ENCODE measurements at places on chromosomes 6 and 20.

GRCh38 chr20:432677-433299 lies 24.7 kb downstream of the RBCK1 start:
- no peak for DNase-seq

- DNase-seq, result no peak
Observed at GRCh38 chr6:126716032-126716431, 376.1 kb downstream of the CENPW start.

- DNase-seq, result no peak
Observed at GRCh38 chr6:136945711-136946121, 23.6 kb downstream of the SLC35D3 start.

- no peak for DNase-seq
Observed at GRCh38 chr20:61052195-61052750, 199.8 kb upstream of the CDH4 start.

DNA sequence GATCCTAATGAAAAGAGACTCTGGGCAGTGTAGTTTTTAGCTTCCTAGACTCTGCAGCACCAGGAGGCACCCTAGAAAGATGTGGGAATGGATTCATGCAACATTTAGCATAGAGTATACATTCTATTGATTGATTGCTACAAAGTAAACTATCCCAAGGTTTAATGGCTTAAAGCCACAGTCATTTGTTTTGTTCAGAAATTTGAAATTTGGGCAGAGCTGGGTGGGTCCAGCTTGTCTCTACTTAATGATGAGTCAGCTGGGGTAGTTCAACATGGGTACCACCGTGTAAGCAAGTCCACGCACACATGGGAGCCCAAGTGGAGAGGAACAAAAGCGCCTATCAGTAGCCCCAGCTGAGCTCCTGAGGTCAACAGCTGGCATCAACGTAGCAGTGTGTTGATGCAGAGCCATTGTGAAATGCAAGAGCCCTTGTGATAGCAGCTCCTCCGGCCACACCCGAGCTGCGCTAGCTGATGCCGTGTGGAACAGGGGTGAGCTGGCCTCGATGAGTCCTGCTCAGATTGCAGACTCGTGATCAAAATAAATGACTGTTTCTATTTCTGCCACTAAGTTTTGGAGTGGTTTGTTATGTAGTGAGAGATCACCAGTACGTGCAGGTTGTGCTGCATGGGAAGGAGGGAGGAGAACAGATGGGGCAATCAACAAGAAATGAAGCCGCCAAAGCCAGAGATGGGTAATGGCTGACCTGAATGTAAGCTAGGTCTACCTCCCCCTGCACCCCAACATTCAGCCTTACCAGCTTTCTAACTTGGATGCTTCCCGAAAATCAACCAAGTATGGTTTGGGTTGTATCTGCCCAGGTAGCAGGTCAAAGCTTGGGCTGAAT lies 45.7 kb upstream of the TRAF3IP2 start:
- no peak for DNase-seq

GRCh38 chr6:35678021-35678654 lies 10.6 kb downstream of the FKBP5 start:
- DNase-seq, result no peak

GRCh38 chr20:61733891-61734732 lies 331.6 kb downstream of the TAF4 start:
- DNase-seq, result no peak

DNA sequence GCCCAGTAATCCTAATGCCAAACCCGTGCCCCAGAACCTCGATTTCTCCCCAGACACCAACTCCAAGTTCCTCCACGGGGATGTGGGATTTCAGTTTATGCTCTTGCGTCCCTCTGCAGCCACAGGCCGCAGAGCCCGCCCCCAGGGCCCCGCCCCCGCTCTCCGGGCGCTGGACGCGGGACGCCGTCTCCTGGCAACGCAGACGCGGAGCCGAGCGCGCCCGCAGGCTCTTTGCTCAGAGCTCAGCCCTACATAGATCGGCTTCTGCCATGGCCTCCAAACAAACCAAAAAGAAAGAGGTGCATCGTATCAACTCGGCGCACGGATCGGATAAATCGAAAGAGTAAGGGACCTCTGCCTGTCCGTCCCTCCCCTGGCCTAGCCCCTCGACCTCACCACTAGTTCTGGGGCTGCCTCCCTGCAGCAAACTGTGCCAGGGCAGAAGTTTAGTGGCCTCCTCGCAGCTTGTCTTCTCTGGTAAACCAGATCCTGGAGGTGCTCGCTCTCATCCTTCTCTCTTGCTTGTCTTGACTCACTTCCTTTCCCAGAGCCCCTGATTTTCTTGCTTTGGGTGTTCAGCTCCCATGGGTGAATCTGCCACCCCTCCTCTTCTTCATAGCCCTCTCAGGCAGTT lies at the start of gene ADGB:
ADGB (plus strand) TSS at position 201 of the 634 bp plus-strand sequence; CDS start at position 270, 69 bp downstream.
- no peak for DNase-seq

- DNase-seq, result no peak
Observed at GRCh38 chr6:1993042-1993441, 252.4 kb downstream of the GMDS start.

GRCh38 chr20:13625304-13625979 lies 13.3 kb downstream of the TASP1 start:
- no peak for DNase-seq

DNA sequence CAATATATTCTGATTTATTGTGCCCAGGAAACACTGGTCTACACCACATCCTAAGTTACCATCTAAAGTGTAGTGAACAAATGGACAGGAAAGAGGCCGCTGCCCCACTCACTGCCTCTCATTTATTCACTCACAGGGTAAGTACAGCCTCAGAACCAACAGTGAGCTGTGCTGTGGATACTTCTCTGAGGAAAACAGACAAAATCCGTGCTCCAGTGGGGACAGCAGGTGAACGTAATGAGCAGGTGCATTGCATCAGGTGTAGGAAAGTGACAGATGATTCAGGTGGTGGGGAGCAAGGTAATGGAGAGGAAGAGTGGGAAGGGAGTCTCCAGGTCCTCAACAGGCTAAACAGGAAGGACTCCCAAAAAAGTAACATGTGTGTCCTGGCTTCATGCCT lies 8.4 kb upstream of the ULBP2 start:
- DNase-seq, result no peak

- no peak for DNase-seq
Observed at GRCh38 chr20:47440857-47441773, 60.6 kb upstream of the NCOA3 start.

DNA sequence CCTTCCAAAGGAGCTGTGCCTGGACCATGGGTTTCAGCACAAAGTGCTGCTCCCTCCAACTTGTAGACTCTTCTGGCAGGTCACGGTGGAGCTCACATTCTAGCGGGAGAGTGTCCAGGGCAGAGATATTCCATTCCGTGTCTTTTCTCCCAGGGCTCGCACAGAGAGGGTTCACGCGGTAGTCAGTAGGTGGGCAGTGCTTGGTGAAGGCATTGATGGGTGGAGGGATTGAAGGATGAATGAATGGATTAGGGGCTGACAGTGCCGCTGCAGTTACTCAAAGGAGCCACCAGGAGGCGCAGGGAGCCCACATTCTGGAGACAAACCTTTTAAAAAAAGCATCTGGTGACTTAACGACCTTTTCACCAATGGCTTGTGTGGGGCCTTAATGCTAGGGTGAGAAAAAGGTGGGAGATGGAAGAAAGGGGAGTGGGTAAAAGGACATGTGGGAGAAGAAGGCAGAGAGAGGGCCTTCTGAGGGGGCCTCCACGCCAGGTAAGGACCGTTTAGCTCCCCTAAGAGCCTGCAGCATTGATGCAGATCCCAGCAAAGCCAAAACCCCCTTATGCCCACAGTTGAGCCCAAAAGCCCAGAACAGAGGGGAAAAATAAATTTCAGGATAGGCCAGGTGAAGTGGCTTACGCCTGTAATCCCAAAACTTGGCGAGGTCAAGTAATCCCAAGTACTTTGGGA lies 17.5 kb upstream of the FAM110A start:
- no peak for DNase-seq

DNA sequence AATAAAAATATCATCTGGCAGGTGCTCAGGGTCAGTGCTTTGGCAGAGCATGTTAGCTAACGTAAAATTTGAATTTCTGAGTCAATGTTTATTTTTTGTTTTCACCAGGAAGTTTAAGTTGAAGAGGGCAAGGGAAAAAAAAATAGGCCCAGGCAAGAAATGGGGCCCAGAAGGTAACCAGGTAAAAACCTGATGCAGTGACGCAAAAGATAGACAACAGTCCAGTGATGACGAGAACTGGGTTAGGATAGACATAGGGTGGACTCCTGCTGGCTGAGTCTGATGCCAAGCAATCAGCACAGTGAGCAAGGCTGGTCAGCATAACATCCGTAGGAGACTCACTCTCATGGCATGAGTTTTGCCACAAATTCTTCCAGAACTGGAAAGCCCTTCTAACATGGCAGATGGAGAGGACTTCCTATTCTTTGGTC lies 42.2 kb downstream of the ZHX3 start:
- no peak for DNase-seq

DNA sequence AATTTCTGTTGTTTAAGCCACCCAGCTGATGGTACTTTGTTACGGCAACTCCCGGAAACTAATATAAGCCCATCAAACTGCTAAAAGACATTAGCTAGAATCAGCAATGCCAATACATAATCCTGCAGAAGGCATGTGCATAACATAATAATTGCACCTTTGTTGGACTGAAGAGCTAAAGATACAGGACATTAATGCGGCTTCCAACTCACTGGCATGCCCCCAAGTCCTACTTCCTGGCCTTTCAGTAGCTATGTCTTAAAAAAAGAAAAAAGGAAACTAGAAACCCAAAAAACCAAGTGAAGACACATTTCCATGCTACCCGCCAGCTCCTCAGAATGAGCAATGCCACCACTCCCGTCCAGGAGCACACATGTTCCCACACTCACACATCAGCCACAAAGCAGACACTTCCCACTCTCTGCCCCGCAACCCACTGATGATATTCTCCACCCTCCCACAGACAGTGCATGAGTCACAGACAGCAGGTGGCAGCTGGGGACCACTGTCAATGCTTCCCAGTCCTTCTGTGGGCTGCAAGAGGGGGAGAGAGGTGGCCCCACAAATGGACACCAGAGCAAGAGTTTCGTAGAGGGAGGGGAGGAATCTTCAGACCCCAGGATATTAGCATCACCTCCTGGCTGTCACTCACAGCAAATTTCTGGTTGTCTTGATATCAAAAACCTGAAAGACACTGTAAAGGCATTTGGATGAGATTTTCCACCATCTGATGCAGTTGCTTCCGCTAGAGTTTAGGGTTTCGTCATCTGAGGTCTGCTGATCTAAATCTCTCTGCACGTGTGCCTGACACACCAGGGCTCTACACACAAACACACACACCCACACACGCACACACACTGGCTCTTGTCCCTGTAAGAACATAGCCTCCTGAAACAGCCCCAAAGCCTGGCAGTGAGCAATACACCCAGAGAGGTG lies 32.8 kb downstream of the GFOD1 start:
- no peak for DNase-seq

GRCh38 chr6:17455919-17456318 lies 62.5 kb downstream of the CAP2 start:
- no peak for DNase-seq

DNA sequence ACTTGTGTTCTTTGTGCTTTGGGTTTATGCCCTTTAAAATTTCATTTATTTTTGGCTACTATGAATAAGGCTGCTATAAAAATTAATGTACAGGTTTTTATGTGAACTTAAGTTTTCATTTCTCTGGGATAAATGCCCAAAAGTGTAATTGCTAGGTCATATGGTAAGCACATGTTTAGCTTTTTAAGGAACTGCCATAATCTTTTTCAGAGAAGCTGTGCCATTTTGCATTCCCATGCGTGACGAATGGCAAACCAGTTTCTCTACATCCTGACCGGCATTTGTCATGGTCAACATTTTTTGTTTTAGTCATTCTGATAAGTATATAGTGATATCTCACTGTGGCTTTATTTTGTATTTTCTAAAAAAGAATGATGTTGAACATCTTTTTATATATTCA lies 236.0 kb upstream of the SGK1 start:
- no peak for DNase-seq

- DNase-seq, result no peak
Observed at GRCh38 chr6:151617539-151617938, 123.7 kb downstream of the CCDC170 start.

- no peak for DNase-seq
Observed at GRCh38 chr6:10266061-10266460, 148.8 kb downstream of the TFAP2A start.

GRCh38 chr6:2562721-2563451 lies 187.8 kb downstream of the MYLK4 start:
- DNase-seq, result no peak

DNA sequence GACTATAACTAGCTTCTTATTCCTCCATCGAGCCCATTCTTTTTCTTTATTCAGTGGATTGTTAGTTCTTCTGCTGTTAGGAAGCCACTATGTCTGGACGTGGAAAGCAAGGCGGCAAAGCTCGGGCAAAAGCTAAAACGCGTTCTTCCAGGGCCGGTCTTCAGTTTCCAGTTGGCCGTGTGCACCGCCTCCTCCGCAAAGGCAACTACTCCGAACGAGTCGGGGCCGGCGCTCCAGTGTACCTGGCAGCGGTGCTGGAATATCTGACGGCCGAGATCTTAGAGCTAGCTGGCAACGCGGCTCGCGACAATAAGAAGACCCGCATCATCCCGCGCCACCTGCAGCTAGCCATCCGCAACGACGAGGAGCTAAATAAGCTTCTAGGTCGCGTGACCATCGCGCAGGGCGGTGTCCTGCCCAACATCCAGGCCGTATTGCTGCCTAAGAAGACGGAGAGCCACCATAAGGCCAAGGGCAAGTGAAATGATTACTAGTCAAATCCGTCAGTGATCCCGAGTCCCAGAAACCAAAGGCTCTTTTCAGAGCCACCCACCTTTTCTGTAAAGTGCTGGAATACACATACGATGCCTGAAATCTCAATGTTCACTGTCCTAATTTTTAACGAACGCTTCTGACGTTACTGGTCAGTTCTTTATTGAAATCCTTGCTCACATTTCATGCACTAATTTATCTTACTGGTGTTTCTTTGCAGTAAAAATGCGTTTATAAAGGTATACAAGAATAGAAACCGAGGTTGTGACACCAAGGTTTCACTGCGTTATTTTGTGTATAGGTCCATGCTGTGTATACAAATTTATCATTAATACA lies 129.9 kb downstream of the HFE start:
- DNase-seq, result peak; percentile 93

DNA sequence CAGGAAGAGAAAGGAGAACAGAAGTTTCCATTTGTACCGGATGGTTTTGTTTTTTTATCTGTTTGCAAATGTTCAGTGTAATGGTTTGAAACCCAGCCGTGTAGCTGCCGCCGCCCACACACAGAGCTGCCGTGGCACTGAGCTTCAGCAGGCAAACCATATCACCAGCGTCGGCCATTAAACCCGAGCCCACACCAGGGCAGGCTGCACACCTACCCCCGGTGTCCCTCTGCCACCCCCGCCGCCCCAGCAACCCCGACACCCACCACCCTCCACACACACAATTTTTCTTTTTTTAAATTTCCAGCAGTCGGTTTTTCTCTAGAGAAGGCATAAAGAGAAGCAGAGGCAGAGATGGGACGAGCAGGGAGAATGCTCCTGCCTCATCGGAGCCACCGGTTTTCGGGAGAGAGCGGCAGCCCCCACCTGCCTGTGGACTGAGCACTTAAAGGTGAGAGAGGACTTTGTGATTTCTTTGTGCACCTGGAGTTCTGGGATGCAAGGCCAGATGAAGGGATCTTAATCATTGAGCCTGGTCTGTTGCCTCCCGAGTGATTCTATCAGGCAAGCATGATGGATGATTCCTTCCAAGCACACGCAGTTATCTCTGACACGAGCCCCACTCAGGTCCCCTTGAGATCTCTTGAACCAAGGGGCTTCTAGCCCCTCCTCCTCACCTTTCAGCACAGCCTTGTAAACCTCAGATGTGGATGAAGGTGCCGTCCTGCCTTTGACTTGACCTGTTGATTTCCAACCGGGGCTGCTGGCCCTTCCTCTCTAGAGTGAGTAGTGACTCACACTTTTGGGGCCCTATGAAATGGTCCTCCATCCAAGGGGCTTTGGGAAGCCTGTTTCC lies 17.5 kb upstream of the ZNF831 start:
- no peak for DNase-seq

GRCh38 chr20:64052987-64053840 lies 3.8 kb upstream of the SOX18 start:
- no peak for DNase-seq

Measured in cerebellar nuclear complex (tissue), 1 donor.